ENCODE measurements at places on chromosomes 1 and 21. TPM values are rescaled to one million over a fixed set of nuclear protein-coding genes. Genes with fewer than 3 reads are reported as not detected.

DNA sequence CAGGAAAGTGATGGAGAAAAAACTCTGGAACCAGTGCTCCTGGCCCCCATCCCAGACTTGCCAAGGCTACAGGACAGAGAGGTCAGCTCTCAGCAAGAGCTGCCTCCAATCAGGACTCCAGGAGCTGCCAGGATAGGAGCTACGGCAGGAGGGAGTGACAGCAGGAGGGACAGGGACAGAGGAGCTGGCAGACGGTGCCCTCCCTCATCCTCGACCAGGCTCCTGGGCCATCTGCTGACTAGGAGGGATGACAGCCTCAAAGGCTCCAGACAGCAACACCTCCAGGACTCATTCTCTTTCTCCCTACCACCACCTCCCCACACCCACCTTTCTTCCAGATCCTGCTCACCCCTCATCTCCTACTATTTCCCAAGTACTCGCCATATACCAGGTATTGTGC lies 22.7 kb downstream of the DLGAP3 start:
- DNase-seq, result no peak

- no peak for DNase-seq
Observed at GRCh38 chr1:182126272-182126800, 64.8 kb upstream of the ZNF648 start.

- DNase-seq, result peak; percentile 68
Observed at GRCh38 chr1:116335850-116336624, 37.0 kb upstream of the ATP1A1 start.

DNA sequence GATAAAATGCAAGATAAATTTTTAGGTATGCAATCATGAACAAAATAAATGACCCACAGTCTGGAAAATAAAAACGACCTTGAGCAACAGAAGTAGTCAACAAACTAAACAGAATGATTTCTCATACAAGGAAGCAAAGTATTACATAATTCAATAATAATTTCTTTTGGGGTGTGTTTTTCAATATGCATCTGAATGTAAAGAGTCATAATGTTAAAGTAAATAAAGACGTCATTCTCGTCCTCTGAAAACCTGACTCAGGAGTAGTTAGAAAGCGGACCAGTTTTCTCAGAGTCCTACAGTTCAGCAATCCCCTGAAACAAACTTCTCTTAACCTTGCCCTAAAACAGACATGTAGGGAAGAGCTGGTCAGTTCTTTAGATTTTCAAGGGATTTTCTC lies 18.6 kb downstream of the CDC42BPA start:
- no peak for DNase-seq

DNA sequence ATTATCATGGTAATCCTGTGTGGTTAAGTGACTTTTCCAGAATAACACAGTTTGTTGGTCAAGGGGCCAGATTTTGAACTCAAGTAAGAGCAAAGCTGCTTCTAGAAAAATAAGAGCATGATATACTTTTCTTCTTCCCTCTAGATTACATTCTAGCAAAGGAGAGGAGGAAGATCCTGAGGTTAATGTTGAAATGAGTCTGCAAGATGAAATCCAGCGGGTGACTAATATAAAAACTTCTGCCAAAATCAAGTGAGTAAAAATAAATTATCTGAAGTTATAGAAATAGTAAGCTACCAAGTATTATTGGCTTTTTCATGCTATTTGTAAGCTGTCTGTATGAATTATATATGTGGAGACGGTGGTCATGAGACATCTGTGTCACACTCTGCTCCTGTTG lies 12.8 kb downstream of the WDR3 start:
- no peak for DNase-seq

- peak; percentile 29 for DNase-seq
Observed at GRCh38 chr1:227886503-227886961, 61.2 kb downstream of the WNT9A start.

- DNase-seq, result no peak
Observed at GRCh38 chr1:10962483-10962882, 50.0 kb upstream of the TARDBP start.

DNA sequence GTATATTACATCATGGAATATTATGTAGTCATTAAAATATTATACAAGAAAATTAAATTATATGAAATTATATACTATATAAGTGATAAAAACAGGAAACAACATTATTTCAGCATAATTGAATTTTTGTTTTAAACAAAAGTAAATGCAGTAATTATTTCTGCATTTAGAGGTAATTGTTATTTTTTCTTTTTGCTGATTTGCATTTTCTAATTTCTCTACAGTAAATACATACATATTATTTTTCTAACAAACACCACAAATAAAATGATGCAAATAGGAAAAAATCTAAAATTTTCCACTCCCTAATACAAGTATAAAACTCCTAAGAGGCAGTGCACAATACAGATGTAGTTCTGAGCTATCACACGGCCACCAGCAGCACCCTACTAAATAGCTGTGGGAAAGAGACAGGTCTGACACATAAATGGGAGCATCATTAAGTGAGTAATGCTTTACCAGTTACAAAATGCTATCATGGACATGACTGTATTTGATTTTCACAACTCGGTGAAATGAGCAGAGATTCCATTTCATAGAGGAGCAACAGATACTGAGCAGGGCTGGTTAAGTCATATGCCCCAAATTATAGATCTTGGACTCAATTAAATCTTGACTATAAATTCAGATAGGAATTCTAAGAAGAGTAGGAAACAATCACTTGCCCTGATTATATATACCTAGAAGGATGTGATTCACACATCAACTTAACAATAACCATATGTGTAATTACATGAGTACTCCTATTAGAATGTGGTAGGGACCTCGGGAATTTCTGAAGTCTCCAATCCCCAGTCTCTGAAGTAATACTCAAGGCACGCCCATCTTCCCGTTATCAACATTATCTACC lies 49.0 kb downstream of the NRIP1 start:
- DNase-seq, result no peak

GRCh38 chr1:211415700-211416099 lies 76.3 kb downstream of the RD3 start:
- DNase-seq, result no peak

Gene SPATA46
- not detected for total RNA-seq

Gene TEX38
- not detected for total RNA-seq

Gene PLEKHA6
- total RNA-seq, result 82.4 TPM

Measured in mucosa of descending colon (tissue), 3 donors.